ENCODE measurements at places on chromosomes 6 and 20. TPM values are rescaled to one million over a fixed set of nuclear protein-coding genes. Genes with fewer than 3 reads are reported as not detected.

- DNase-seq = no peak
Measured at GRCh38 chr6:145544514-145544913, 190.8 kb downstream of the EPM2A start.

GRCh38 chr6:19268117-19268516 lies 569.1 kb upstream of the ID4 start:
- no peak for DNase-seq

GRCh38 chr20:62481425-62482145 lies 5.8 kb upstream of the GATA5 start:
- DNase-seq = no peak

- DNase-seq = no peak
Measured at GRCh38 chr6:105553171-105553570, 150.3 kb upstream of the PREP start.

GRCh38 chr6:93972791-93973190 lies 553.4 kb upstream of the EPHA7 start:
- no peak for DNase-seq

GRCh38 chr6:106927531-106928398 lies 46.8 kb downstream of the CD24 start:
- DNase-seq = no peak

The DAAM2 gene
- 32.2 TPM for total RNA-seq

The PTGIS gene
- total RNA-seq = 14.0 TPM

The DLK2 gene
- total RNA-seq = 2.7 TPM

The LRRC1 gene
- 18.4 TPM for total RNA-seq

The HUS1B gene
- total RNA-seq = 1.1 TPM

The RAB44 gene
- total RNA-seq = 0.59 TPM

Data from skin of body (tissue), 3 donors.